ENCODE measurements at places on chromosomes 2 and 18. TPM values are rescaled to one million over a fixed set of nuclear protein-coding genes. Genes with fewer than 3 reads are reported as not detected.

DNA sequence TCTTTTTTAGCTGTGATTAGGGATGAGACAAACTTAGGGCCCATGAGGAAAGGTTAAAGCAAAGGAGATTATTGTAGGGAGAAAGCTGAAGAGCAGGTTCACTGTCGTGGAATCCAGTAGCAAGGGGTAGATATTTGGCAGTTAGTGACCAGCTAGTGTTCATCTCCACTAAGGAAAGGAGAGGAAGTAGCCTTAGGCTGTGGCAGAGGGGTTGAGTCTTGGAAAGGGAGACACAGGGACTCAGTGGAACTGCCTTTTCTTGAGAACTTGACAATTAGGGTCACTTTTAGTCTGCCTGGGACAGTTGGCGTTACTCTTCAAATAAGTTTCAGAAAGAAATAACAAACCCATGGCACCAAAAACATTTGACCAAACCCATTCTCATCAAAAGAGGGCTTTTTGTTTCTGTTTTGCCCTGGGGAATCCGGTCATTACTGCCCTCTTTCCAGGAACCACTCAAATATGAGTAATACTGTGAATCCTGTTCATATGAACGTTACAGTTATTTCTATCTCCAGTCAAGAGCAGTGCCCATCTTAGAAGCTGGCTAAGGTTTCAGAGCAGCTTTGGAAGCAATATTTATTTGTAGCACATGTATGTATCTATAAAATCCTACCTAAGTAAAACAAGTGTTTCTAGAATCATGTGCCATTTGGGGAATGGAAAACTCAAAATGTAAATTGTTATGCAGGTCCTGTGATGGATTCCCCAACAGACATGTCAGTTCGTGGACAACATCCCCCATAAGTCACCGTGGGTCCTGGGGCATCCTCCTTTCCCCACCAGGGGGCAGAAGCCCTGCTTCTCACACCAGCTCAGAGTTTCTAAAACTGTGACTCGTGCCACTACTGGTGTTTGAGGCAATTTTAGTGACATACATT lies 77.3 kb upstream of the PHLPP1 start:
- no peak for DNase-seq

MAL gene
- not detected for total RNA-seq

DNA sequence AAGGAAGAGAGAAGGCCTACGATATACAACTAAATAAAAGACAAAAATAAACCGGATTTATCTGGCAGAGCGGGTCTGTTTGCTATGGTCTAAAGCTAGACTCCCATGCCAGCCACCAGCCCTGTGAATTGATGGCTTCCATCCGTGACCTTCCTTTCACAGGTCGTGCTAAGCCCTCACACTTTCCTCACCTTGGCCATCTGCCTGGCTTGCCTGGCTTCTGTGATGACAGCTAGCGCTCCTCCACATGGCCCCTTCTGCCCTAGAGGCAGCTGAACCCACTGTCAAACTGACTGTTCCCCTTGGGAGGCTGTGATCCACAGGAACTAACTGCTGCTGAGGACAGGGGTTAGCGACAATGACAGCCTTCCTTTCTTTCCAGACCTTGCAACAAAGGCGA lies 32.5 kb downstream of the GAREM1 start:
- peak; percentile 59 for DNase-seq

DNA sequence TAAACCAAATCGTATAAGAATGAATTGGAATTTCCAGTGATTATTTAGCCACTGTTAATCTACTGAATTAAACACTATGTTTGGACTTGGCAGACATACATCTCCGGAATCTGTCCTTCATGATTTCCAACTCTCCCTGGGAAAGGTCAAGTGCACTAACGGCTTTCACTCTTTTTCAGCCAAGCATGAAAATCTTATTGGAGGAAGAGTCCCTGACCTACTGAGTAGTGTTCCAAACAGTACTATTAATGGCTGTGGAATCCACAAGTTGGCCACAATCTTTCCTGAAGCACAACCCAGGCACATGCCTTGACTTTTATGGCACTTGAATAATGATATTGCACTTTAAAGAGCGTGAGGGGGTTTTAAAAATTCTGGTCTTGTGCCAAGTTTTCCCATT lies 318.9 kb upstream of the RND3 start:
- no peak for DNase-seq

GKN2 gene
- not detected for total RNA-seq

GRCh38 chr2:51108794-51109193 lies 76.9 kb upstream of the NRXN1 start:
- peak; percentile 15 for DNase-seq

TCF23 gene
- not detected for total RNA-seq

DQX1 gene
- not detected for total RNA-seq

DNA sequence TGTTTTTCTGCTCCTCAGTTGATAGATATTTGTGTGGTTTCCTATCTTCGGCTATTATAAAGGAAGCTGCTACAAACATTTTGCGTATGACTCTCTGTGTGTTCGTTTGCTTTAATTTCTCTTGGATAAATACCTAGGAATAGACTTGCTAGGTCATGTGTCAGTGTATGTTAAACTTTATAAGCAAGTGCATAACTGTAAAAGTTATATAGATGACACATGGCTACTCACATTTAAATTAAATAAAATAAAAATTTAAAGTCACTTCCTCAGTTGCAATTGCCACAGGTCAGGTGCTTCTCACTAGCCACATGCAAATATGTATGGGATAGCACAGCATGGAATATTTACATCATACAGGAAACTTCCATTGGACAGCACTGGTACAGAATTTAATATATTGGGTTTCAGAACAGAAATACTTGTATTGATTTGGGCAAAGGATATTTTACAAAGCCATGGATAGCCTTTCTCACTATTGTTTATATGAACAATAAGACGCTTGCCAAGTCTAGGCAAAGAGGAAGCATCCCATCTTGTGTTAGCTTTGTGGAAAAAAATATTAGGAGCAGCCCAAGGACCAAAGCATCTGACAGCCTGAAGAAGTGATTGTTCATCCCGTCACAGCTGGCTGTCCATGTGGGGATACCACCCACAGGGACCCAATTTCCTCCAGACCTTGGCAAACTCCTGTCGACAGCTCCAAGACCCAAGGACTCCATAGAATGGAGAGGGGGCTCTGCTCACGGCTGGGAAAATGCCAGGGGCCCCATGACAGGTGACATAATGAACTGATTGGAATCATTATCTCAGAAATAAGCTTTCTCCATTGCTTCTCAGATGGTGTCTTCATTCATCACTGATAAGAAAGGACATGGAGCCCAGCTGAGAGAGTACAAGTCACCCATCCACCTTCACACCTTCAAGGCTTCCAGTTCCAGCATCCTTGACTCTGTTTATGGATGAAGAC lies 196.7 kb downstream of the SH3BP4 start:
- no peak for DNase-seq

DNA sequence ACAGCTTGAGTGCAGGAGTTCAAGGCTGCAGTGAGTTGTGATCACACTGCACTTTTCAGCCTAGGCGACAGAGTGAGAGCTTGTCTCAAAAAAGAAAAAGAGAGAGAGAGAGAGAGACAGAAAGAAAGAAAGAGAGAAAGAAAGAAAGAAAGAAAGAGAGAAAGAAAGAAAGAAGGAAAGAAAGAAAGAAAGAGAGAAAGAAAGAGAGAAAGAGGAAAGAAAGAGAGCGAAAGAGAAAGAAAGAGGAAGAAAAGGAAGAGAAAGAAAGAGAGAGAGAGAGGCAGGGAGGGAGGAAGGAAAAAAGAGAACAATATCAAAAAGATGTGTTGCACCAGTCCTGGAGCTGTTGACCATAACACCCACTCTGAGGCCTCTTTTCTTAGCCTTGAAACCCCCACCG lies 89.8 kb upstream of the MBOAT2 start:
- DNase-seq = no peak

DNA sequence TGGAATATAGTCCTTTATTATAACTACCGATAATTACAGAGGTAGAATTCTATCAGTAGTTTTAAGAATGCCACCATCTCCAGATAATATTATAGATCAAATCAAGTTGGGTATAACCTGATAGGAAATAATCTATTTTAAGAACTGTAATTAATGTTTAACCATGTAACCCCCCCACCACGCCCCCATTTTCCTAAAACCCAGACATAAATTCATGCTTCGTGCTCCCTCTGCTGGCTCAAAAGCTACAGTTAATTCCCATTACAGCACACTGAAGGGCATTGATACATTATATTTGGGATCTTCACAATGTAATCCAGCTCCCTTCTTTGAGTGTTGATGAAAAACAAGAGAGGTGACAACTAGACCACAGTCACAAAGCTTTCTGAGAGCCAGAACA lies 228.0 kb upstream of the SMAD7 start:
- DNase-seq = peak; percentile 65

DNA sequence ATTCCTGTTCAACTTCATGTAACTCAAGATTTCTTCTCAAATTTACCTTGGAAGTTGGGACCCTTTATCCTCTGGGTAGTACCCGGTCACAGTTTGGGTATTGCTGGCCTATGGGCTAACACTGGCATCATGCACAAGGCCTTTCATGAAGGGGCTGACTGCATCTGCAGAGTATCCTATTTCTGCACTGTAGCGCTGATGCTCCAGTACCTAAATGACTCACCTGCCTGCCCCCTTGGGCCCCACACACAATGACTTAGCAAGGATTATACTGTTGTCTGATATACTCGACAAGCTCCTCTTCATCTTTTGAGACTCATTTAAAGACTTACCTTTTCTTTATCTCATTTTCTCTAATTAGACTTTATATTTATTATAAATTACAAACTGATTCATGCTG lies 39.9 kb downstream of the DNAH6 start:
- DNase-seq = no peak

DNA sequence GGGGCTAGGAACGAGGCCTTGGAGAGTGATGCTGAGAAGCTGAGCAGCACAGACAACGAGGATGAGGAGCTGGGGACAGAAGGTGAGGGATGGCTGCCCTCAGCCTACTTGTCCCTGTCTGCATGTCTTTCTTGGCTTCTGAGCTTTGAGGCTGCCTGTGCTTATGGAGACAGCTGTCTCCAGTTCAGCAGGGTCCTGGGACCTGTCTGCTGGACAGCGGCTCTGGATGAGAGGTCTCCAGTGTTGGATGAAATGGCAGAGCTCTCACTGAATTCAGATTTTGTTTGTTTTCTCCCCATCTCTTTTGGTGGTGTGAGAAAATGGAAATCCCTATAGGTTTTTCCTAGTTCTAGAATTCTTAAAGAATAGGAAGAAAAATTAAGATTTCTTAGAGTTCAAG lies 54.8 kb downstream of the NTSR2 start:
- DNase-seq = no peak

IMP4 gene
- total RNA-seq = 100 TPM

DNA sequence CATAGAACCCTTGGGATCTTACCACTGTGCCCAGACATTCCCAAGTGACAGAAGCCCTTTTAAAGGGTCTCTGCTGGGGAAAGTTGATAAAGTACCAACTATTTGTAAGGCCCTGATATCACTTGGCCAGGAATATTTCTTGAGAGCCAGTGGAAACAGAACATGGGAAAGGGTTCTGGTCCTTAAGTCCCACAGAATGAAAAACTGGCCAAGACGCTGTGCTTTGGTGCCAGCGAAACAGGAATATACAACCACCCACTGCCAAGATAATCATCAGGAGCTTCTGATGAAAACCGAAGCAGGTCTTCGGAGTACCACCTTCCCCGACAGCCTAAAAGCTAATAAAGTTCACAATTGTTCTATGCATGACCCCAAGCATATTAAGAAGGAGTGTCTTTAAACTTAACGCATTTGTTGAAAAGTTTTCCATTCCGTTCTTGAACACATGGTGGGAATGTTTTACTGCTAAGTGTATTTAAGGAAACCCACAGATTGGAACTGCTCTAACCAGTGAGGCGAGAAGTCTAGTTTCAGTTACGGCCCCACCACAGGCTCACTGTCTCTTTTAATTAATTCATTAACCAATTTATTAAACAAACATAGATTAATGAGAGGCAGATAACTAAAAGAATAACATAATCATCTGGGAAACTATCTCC lies 152.6 kb downstream of the ANKRD44 start:
- no peak for DNase-seq

ING5 gene
- total RNA-seq = 65.8 TPM

DNA sequence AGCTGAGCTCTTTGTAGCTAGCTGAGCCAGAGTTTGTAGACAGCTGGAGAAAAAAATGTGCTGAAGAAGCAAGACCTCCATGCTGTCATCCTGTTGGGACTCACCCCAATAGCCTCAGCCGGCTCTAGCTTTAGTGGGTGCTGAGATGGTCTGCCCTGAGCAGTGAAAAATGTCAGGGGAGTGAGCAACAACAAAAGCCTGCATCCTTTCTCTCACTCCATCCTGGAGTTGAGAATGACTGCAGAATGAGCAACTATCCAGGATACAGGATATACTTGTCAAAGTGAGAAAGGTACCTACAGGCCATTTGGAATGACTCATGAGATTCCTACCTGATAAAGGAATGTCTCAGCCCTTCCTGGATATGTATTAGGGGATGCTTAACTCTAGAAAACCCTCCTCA lies 146.1 kb upstream of the DLX2 start:
- no peak for DNase-seq

DNA sequence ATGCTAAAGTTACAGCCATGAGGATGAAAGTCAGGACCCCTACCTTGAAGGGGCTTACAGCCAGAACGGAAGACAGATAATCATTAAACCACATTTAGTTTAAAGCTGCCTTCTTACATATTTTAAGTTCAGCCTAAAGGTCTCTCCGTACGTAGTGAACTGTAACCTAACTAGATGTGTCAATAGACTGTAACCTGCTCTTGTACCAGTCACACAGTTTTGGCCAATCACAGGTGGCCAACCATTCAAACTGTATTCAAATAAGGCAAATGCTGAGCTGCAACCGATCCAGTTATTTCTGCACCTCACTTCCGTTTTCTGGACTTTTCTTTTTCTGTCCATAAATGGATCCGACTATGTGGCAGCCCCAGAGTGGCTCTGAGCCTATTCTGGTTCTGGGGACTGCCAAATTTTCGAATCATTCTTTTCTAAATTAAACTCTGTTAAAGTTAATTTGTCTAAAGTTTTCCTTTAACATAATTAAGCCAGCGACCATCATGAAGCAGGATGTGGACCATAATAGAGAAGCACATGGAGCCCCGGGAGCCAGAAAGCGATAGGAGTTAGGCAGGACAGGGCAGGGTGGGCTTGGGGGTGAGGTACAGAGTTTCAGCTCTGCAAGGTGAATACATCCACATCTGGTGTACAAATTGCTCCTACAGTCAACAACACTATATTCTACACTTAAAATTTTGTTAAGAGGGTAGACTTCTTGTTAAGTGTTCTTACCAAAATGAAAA lies 48.4 kb upstream of the YPEL5 start:
- no peak for DNase-seq

GRCh38 chr2:169979025-169979424 lies 151.8 kb downstream of the UBR3 start:
- no peak for DNase-seq

ATOH8 gene
- total RNA-seq = 25.8 TPM

- DNase-seq = peak; percentile 38
Observed at GRCh38 chr2:234252772-234253171, 202.3 kb downstream of the SPP2 start.

WNT6 gene
- total RNA-seq = 0.14 TPM

GRCh38 chr18:7754258-7754657 lies 187.1 kb downstream of the PTPRM start:
- no peak for DNase-seq

RNU2-63P gene
- not detected for total RNA-seq

- peak; percentile 70 for DNase-seq
Observed at GRCh38 chr2:24984912-24985311, 13.2 kb upstream of the DNAJC27 start.

FSHR gene
- total RNA-seq = not detected

Measured in G401 (cell line).